ENCODE measurements at places on chromosomes 16 and 17. TPM values are rescaled to one million over a fixed set of nuclear protein-coding genes. Genes with fewer than 3 reads are reported as not detected.
A peak's percentile ranks its signal among the peaks of the same experiment; 100 is the strongest.

DNA sequence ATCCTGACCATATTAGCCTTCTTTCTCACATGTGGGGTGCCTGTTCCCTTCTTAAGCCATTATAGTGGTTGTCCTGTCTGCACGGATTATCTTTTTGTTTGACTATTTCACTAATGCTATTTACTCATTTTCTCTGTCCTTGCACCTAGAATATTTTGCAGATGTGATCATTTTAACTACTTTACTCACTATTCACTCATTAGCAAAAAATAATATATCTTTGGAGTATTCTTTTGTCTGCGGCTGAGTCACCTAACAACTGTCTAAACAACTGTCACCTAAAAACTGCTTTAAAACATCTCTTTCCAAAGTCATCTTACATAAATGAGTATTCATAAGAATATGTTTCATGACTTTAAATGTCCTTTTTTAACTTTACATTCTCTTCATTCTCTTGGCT is 87.4 kb downstream of the KCNJ2 start:
- no peaks in the 10 kb centered on the region for H3K27me3 ChIP-seq
- no peak overlapping the region for H3K27ac ChIP-seq
- H3K4me1 ChIP-seq: no peaks in the 10 kb centered on the region
- no peak overlapping the region for H3K4me3 ChIP-seq
- no peaks in the 10 kb centered on the region for H3K36me3 ChIP-seq

DNA sequence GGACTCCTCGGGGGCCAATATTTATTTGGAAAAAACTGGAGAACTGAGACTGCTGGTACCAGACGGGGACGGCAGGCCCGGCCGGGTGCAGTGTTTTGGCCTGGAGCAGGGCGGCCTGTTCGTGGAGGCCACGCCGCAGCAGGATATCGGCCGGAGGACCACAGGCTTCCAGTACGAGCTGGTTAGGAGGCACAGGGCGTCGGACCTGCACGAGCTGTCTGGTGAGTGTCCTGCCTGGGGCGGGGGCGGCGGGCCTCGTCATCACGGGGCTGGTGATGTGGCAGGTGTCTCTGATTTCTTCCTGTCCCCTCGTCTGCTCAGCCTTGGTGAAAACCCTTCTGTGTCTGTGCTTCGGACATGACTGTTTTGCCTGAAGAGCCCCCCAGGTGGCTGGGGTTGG is 5.7 kb downstream of the METRNL start:
- no peaks in the 10 kb centered on the region for H3K27me3 ChIP-seq
- H3K4me1 ChIP-seq: peaks cover 8% of the 10 kb centered on the region
- H3K27ac ChIP-seq: no peak overlapping the region
- no peak for DNase-seq
- no peaks in the 10 kb centered on the region for H3K36me3 ChIP-seq

GRCh38 chr16:19132898-19133297 is 19.1 kb downstream of the ITPRIPL2 start:
- H3K4me3 ChIP-seq: no peak overlapping the region
- no peak for DNase-seq
- no peaks in the 10 kb centered on the region for H3K27me3 ChIP-seq

DNA sequence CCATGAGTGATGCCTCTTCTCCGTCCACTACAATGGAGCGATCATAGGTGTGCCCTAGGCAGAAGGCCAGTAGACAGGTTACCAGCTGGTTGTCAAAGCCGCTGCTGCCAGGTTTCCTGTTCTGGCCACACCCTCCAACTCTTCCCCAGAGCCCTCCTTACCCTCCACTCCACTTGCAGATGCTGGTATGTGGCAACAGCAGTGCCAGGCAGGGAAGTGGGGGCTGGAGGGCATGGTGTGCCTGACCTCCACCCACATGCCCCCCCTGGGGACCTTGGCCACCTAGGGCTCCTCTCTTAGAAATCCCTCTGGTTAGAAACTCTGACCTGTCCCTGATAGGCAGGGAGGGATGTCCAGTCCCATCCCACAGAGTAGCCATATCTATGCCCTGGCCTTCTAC is 1.5 kb downstream of the RRAD start:
- H3K4me1 ChIP-seq: peaks cover 39% of the 10 kb centered on the region
- H3K27me3 ChIP-seq: no peaks in the 10 kb centered on the region
- peak overlapping the region; percentile 35 for H3K27ac ChIP-seq
- no peak overlapping the region for H3K4me3 ChIP-seq
- DNase-seq: peak; percentile 41
- H3K36me3 ChIP-seq: peaks cover 8% of the 10 kb centered on the region

DNA sequence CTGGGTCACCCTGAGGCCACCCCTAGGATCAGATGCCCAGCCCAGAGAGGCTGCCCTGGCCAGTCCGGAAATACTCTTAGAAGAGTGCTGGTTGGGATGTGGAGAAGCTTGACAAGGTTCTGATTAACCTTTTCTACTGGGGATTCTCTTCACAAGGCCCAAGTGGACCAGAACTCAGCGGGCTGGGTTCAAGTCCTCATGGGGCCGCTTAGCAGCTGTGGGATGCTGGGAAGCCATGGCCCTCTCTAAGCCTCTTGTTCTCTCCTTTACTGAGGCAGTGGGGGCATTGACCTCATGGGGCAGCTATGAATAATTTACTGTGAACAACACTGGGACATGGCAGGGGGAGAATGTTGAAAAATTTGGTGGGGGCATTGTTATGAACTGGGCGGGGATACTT is 92.8 kb downstream of the CYLD start:
- no peaks in the 10 kb centered on the region for H3K27me3 ChIP-seq
- no peaks in the 10 kb centered on the region for H3K36me3 ChIP-seq
- H3K4me3 ChIP-seq: no peak overlapping the region

- H3K4me3 ChIP-seq: no peak overlapping the region
- DNase-seq: peak; percentile 50
- H3K27me3 ChIP-seq: no peaks in the 10 kb centered on the region
- H3K4me1 ChIP-seq: peaks cover 5% of the 10 kb centered on the region
- H3K27ac ChIP-seq: no peak overlapping the region
- no peaks in the 10 kb centered on the region for H3K36me3 ChIP-seq
Measured at GRCh38 chr17:81371910-81372760, 23.1 kb upstream of the BAHCC1 start.

GRCh38 chr16:55115506-55115905 is 184.8 kb downstream of the IRX5 start:
- no peaks in the 10 kb centered on the region for H3K36me3 ChIP-seq
- H3K4me1 ChIP-seq: no peaks in the 10 kb centered on the region
- H3K27me3 ChIP-seq: no peaks in the 10 kb centered on the region
- no peak overlapping the region for H3K4me3 ChIP-seq
- no peak overlapping the region for H3K27ac ChIP-seq

- peak; percentile 70 for DNase-seq
- H3K27me3 ChIP-seq: no peaks in the 10 kb centered on the region
- no peaks in the 10 kb centered on the region for H3K4me1 ChIP-seq
Measured at GRCh38 chr16:50940275-50940854, 198.5 kb downstream of the CYLD start.

- no peaks in the 10 kb centered on the region for H3K36me3 ChIP-seq
- H3K4me3 ChIP-seq: no peak overlapping the region
- peaks cover 23% of the 10 kb centered on the region for H3K4me1 ChIP-seq
- H3K27me3 ChIP-seq: no peaks in the 10 kb centered on the region
- no peak overlapping the region for H3K27ac ChIP-seq
Measured at GRCh38 chr17:67386965-67387551, 10.0 kb downstream of the PITPNC1 start.

DNA sequence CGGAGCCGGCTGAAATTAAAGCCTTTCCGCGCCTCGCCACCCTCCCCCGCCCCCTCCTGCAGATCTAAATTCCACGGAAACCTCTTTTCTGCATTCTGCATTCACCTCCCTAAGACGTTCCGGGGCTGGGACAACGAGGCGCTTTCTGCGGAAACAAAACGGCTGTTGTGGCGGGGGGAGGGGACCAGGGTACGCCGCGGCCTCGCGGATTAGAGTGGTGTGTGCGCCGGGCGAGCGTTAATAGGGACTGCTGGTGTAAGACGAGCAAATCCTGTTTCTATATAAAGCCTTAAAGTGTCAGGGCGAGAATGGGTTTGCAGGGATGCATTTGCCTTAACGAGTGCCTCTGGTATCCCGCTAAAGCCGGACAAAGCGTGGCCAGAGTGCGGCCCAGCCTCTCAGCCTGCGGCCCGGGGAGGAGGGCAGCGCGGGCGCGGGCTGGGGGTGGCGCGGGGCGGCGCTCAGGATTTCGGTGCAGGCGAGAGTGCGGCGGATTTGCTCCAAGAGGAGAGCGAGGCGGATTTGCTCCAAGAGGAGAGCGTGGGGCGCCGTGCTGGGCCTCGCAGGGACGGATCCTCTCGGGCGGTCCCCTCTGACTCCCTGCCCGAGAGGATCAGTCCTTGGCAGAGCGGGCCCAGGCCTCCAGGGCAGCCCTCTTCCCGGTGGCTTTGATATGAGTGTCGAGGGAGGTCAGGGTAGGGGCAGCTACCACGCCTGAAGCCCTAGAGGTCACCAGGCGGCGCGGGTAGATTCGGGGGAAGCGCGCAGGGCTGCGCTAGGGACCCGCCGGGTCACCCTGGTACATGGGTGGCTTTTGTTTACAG is 5.1 kb downstream of the BAHCC1 start:
- H3K4me1 ChIP-seq: peaks cover 1% of the 10 kb centered on the region
- no peaks in the 10 kb centered on the region for H3K27me3 ChIP-seq
- H3K36me3 ChIP-seq: peaks cover 18% of the 10 kb centered on the region

DNA sequence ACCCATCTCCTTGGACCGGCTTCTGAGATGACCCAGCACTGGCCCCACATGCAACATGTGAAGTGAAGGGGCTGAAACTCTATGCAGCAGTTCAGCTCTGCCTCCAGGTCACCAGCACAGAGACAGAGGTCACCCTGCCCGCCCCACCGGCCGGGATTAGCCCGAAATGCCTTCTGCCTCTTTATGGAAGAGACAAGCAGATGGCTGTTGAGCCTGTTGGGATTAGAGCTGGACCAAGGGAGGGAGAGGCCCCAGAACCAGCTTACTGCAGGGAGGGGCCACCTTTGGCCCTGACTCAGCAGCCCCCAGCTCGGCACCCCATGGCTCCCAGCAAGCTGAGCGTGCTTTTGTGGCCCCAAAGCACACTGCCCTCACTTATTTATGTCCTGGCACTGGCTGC is 5.7 kb downstream of the AIPL1 start:
- H3K36me3 ChIP-seq: no peaks in the 10 kb centered on the region
- H3K4me3 ChIP-seq: no peak overlapping the region
- H3K27ac ChIP-seq: no peak overlapping the region
- H3K4me1 ChIP-seq: peaks cover 6% of the 10 kb centered on the region

DNA sequence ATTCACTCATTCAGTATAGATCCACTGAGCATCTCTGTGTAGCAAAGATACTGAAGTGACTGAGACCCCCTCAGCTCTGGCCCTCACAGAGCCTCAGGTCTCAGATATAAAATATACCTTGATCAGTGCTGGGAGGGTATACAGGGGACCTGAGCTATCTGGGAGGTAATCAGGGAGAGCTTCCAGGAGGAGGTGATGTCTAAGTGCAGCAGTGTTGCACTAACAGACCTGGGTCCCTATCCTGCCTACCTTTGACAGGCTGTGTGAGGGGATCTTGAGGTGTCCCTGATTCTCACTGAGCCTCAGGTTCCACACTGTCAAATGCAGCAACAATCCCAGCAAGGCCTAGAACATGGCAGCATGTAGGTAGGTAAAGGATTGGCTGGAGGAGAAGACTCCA is 6.5 kb upstream of the ALKBH5 start:
- H3K4me1 ChIP-seq: no peaks in the 10 kb centered on the region
- no peak overlapping the region for H3K27ac ChIP-seq
- no peaks in the 10 kb centered on the region for H3K36me3 ChIP-seq
- H3K4me3 ChIP-seq: no peak overlapping the region
- DNase-seq: no peak

GRCh38 chr17:17120294-17120693 is 78.0 kb downstream of the MPRIP start:
- H3K4me1 ChIP-seq: peaks cover 15% of the 10 kb centered on the region
- no peak overlapping the region for H3K4me3 ChIP-seq
- peak overlapping the region; percentile 51 for H3K27ac ChIP-seq
- no peak for DNase-seq
- peaks cover 19% of the 10 kb centered on the region for H3K36me3 ChIP-seq

GRCh38 chr17:65194670-65195334 is 57.6 kb downstream of the RGS9 start:
- H3K27me3 ChIP-seq: no peaks in the 10 kb centered on the region
- H3K27ac ChIP-seq: no peak overlapping the region
- H3K4me1 ChIP-seq: peaks cover 6% of the 10 kb centered on the region
- no peak for DNase-seq

DNA sequence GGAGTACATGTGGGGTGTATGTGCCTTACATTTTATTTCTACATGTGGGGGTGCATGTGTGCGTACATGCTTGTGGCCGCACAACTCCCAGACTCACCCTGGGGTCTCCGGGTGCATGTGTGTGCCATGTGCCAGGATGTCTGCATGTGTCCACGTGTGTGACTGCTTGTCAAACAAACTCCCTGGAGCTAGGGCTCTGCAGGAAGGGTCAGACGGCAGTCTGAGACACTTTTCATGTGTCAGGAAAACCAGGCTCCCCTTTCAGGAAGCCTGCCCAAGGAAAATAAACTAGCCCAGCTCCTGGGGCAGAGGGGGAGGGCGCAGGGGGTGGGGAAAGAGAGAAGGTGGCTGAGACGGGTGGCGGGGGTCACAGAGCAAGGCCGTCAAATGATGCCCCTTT is 44.7 kb downstream of the FZD2 start:
- no peak overlapping the region for H3K4me3 ChIP-seq
- no peak overlapping the region for H3K27ac ChIP-seq
- no peaks in the 10 kb centered on the region for H3K4me1 ChIP-seq
- DNase-seq: no peak
- no peaks in the 10 kb centered on the region for H3K27me3 ChIP-seq

GRCh38 chr17:64411999-64412771 is 21.5 kb upstream of the PECAM1 start:
- no peaks in the 10 kb centered on the region for H3K4me1 ChIP-seq
- DNase-seq: no peak
- no peaks in the 10 kb centered on the region for H3K36me3 ChIP-seq
- no peaks in the 10 kb centered on the region for H3K27me3 ChIP-seq
- no peak overlapping the region for H3K4me3 ChIP-seq

DNA sequence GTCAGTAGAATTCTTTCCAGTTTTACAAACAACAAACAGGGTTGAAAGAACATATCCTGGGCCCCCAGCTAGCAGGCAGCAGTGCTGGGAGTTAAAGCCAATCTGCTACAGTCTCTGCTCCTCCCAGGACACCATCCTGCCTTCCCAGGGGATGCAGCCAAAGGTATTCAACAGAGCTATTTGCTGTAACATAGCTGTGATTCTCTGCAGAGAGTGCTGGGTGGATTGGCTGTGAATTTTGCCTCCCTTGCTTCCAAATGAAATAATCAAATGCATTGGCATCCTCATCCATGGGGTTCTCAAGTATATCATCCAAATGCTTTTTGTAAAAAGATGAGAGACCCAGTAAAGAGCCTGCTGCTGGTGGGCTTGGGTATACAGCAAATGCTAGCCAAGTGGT is 124.3 kb downstream of the NPIPB5 start:
- H3K4me1 ChIP-seq: no peaks in the 10 kb centered on the region
- DNase-seq: no peak
- H3K4me3 ChIP-seq: no peak overlapping the region
- H3K27ac ChIP-seq: no peak overlapping the region
- H3K36me3 ChIP-seq: no peaks in the 10 kb centered on the region

Gene IL32
- 24.0 TPM for total RNA-seq

Gene CDK5R1
- total RNA-seq: 4.4 TPM

Gene XYLT1
- total RNA-seq: not detected

Gene ABCC12
- not detected for total RNA-seq

Gene SMTNL2
- total RNA-seq: not detected

Gene ARHGDIG
- total RNA-seq: not detected

Gene CRYM
- total RNA-seq: 1.6 TPM

Measured in MCF 10A (cell line).